ENCODE measurements at places on chromosomes 1 and 21. TPM values are rescaled to one million over a fixed set of nuclear protein-coding genes. Genes with fewer than 3 reads are reported as not detected.

PTPN22 gene
- not detected for total RNA-seq

DNA sequence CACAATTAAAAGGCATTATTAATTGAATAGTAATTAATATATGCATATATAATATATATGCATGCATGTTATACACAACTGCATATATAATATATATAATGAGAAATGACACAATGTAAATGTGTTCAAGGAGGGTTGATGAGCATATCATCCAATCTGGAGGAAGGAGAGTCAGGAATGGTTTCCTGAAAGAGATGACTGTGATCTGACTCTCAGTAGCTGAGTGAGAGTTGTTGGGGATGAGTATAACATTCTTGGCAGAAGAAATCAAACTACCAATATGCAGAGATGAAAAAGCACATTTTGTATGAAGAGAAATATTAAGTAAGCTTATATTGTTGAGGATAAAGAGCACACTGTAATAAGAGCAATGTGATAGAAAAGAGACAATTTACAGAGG lies 37.3 kb downstream of the F13B start:
- H3K27me3 ChIP-seq, result no peaks in the 10 kb centered on the region
- no peak for DNase-seq
- H3K4me3 ChIP-seq, result no peak overlapping the region
- no peaks in the 10 kb centered on the region for H3K4me1 ChIP-seq
- no peaks in the 10 kb centered on the region for H3K36me3 ChIP-seq
- no peak overlapping the region for H3K27ac ChIP-seq

DNA sequence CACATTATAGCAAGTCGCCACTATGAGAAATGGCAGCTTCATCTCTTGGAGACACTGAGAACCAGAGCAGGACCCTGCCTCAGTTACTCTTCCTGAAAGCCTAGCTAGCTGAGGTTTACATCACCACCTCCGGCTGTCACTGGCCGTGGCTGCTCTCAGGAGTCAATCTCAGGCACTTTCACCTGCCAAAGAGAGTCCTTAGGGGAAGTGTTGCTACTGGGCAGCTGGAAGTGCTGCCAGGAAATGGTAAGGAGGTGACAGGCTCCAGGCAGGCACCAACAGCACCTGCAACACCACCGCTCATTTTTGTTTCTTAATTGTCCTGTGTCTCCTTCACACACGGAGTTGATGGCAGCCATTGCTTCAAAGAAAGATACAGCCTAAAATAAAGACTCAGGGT lies 92.5 kb downstream of the DSCAM start:
- H3K27ac ChIP-seq, result no peak overlapping the region
- DNase-seq, result no peak
- no peaks in the 10 kb centered on the region for H3K27me3 ChIP-seq
- H3K4me1 ChIP-seq, result no peaks in the 10 kb centered on the region

DNA sequence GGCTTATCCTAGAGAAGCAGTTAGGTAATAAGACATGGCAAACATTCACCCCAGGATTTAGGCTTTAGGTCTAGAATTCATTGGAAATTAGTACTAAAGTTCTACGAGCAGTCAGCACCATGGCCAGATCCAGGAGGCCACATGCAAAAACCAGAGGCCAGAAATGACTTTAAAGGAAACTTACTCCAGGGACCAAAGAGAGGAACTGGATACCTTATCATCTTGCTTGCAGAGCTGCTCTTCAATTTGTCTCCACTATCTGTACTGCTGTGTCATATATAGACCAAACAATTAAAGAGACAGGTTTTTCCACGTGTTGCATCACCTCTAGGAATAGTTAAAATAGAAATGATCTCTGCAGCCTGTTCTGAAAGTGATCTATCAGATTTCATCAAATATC lies 127.8 kb downstream of the LMX1A start:
- DNase-seq, result no peak
- H3K27ac ChIP-seq, result no peak overlapping the region
- H3K36me3 ChIP-seq, result no peaks in the 10 kb centered on the region
- H3K4me1 ChIP-seq, result no peaks in the 10 kb centered on the region
- peaks cover 68% of the 10 kb centered on the region for H3K27me3 ChIP-seq

- no peak overlapping the region for H3K27ac ChIP-seq
- no peaks in the 10 kb centered on the region for H3K27me3 ChIP-seq
- no peak overlapping the region for H3K4me3 ChIP-seq
- H3K4me1 ChIP-seq, result no peaks in the 10 kb centered on the region
- H3K36me3 ChIP-seq, result peaks cover 4% of the 10 kb centered on the region
Observed at GRCh38 chr1:83673312-83673711, 325.6 kb downstream of the TTLL7 start.

IFI44L gene
- 0.05 TPM for total RNA-seq

DNA sequence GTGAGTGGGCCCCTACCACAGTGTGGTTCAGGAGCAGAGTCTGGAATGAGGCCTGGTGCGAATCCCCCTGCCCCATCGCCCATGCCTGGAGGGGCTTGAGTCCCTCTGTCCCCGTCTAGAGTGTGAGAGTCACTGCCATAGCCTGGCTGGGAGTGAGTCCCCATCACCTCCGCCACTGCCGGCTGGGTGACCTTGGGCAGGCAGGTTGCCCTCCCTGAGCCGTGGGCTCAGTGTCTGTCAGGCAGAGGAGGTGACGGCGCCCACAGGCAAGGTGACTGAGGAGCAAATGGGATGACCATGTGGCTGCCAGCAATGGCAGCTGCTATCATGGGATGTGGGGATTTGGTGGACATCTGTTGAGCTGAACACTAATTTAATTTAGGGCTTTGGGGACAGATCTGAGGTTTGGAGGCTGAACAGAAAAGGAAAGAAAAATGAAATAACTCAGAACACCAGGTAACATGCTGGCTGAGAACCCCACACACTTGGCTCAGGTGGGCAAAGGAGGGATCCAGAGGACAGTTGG lies 38.1 kb upstream of the GPR153 start:
- no peak for DNase-seq
- no peak overlapping the region for H3K4me3 ChIP-seq
- H3K27me3 ChIP-seq, result no peaks in the 10 kb centered on the region
- H3K4me1 ChIP-seq, result peaks cover 3% of the 10 kb centered on the region
- peak overlapping the region; percentile 91 for H3K27ac ChIP-seq
- H3K36me3 ChIP-seq, result peaks cover 9% of the 10 kb centered on the region

DNA sequence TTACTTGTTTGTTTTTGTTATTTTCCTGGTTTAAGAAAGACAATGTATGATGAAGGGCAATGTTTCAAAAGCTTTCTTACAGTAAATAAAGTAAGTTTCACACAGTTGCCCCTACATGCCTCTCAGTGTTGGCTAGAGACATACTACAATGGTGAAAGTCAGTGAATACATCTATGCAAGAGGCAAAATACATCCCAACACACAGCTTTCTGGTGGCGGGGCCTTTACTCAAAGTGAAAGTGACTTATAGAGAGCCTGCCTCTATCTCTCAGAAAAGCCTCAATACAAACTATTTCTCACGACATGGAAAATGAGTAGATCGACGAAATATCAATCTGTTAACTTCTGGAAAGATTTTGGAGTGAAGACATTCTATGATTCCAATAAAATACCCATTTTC lies 122.3 kb downstream of the SLC30A10 start:
- no peak overlapping the region for H3K4me3 ChIP-seq
- H3K36me3 ChIP-seq, result peaks cover 7% of the 10 kb centered on the region
- H3K27ac ChIP-seq, result peak overlapping the region; percentile 52
- DNase-seq, result no peak
- H3K27me3 ChIP-seq, result no peaks in the 10 kb centered on the region

RPE65 gene
- not detected for total RNA-seq

DNA sequence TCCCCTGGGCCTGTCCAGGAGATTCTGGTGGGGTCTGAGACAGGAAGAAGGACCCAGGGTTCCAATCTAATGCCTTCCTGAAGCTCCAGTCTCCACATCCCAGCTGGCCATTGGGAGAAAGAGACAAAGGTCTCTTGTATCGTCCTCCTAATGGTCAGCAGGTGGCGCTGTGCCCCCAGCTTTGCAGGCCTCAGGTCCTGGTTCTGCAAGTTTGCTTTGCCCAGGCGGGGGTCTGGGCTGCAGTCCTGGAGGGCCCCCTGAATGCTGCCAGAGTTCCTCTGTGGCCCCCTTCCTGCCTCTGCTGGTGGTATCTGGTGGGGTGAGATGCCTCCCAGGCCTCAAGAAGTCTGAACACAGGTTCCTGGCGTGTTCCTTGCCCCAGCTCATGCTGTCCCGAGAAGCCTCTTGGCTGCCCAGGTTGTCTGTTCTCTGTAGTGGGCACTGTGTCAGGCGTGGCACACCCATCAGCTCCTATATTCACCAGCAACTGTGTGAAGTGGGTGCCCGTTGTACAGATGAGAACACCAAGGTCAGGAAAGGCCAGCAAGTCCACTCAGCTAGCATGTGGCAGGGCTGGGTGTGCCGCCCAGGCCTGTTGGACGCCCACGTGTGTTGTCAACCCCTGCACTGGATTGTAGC lies 33.8 kb upstream of the CSF3R start:
- no peak overlapping the region for H3K4me3 ChIP-seq
- H3K36me3 ChIP-seq, result no peaks in the 10 kb centered on the region
- no peaks in the 10 kb centered on the region for H3K27me3 ChIP-seq

DNA sequence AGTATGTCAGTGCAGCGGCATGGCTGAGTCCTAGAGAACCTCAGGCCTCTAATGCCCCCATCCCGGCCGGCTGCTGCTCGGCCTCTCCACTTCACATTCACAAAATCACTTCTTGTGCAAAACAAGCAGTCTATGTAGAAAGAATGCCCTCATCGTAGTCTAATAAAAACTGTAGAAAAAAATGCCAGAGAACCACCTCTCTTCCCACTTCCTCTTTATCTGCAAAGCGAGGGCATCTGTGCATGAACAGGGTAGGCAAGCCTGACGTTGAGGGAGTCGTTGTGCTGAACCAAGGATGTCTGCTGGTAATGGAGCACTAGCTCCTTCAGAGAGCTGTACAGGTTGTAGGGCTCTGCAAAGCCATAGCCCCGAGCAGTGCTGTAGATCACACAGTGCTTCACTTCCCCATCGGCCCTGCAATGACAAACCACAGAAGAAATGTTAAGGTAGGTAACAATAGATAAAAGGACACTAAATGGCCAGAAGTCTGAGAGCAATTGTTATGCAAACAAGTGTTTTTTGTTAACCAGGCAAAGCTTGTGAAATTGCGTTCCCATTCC lies 88.9 kb downstream of the PIK3R3 start:
- H3K4me1 ChIP-seq, result peaks cover 14% of the 10 kb centered on the region
- H3K27me3 ChIP-seq, result no peaks in the 10 kb centered on the region
- DNase-seq, result no peak

TDRD10 gene
- total RNA-seq, result not detected

DNA sequence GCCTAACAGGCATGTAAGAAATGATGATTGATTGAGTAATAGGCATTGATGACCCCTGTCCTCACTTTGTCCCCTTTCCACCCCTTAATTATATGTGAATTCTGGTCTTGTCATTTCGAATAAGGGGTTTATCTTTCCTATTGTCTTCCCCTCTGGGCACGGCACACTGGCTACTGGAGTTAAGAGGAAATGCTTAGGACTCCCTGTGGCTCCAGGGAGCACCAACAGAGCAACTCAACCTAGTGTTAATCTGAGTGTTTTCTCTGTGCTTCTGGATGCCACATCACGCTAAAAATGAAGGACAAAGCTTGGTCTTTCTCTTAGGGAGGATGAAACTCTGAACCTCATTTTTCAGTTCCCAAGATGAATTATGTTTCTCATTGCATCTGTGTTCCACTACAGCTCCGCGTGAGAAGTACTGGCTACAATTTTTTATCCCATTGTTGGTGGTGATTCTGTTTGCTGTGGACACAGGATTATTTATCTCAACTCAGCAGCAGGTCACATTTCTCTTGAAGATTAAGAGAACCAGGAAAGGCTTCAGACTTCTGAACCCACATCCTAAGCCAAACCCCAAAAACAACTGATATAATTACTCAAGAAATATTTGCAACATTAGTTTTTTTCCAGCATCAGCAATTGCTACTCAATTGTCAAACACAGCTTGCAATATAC lies 5.3 kb downstream of the FCER1A start:
- no peaks in the 10 kb centered on the region for H3K4me1 ChIP-seq
- no peak overlapping the region for H3K4me3 ChIP-seq
- peaks cover 5% of the 10 kb centered on the region for H3K27me3 ChIP-seq
- no peak for DNase-seq

- no peak for DNase-seq
- H3K36me3 ChIP-seq, result no peaks in the 10 kb centered on the region
- no peak overlapping the region for H3K4me3 ChIP-seq
- peaks cover 25% of the 10 kb centered on the region for H3K4me1 ChIP-seq
- no peak overlapping the region for H3K27ac ChIP-seq
- H3K27me3 ChIP-seq, result no peaks in the 10 kb centered on the region
Observed at GRCh38 chr1:14948112-14948652, 205.4 kb upstream of the TMEM51 start.

DNA sequence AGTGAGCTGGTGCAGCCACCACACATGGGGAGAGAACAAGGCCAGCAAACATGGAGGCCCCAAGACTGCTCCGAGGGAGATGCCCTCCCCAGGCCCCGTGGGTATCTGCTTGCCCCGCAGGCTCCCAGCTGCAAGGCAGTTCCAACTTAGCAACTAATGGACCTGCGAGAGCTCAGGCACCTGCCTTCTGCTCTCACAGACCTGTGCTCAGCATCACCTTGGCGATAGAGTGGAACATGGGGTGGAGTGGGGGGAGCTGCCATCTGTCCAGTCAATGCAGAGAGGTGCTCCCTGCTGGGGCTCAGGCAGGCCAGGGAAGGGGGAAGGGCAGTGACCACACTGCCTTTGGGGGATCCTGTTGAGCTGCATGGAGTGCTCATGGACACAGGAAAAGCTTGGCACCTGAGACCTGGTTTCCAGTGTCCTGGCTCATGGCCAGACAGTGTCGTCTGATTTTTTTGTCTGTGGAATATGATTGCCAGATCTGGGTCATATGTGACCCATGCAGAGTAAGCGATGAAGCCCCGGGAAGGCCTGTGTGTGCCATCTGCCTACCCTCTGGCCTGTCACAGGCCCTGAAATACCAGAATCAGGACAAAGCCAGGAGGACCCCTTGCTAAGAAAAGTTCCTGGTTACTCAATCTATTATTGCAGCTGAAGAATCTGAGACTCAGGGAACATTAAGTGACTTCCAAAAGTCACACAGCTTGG lies 39.9 kb upstream of the TENT5C start:
- H3K27me3 ChIP-seq, result no peaks in the 10 kb centered on the region
- H3K36me3 ChIP-seq, result no peaks in the 10 kb centered on the region
- no peak for DNase-seq
- H3K4me3 ChIP-seq, result no peak overlapping the region
- H3K4me1 ChIP-seq, result peaks cover 14% of the 10 kb centered on the region

- no peak overlapping the region for H3K27ac ChIP-seq
- no peak overlapping the region for H3K4me3 ChIP-seq
- no peak for DNase-seq
- no peaks in the 10 kb centered on the region for H3K27me3 ChIP-seq
- H3K36me3 ChIP-seq, result no peaks in the 10 kb centered on the region
- H3K4me1 ChIP-seq, result peaks cover 18% of the 10 kb centered on the region
Observed at GRCh38 chr1:197660389-197660788, 114.9 kb downstream of the DENND1B start.

GRCh38 chr21:29540289-29540688 lies 241.6 kb downstream of the BACH1 start:
- DNase-seq, result no peak
- no peak overlapping the region for H3K27ac ChIP-seq
- H3K4me3 ChIP-seq, result no peak overlapping the region
- peaks cover 19% of the 10 kb centered on the region for H3K4me1 ChIP-seq
- H3K36me3 ChIP-seq, result peaks cover 6% of the 10 kb centered on the region
- no peaks in the 10 kb centered on the region for H3K27me3 ChIP-seq

GRCh38 chr1:182493063-182493462 lies 43.1 kb downstream of the RGSL1 start:
- H3K36me3 ChIP-seq, result no peaks in the 10 kb centered on the region
- H3K27ac ChIP-seq, result no peak overlapping the region
- H3K27me3 ChIP-seq, result peaks cover 3% of the 10 kb centered on the region
- no peak for DNase-seq

GCSAML gene
- not detected for total RNA-seq

- DNase-seq, result no peak
- H3K27me3 ChIP-seq, result peaks cover 85% of the 10 kb centered on the region
- no peaks in the 10 kb centered on the region for H3K36me3 ChIP-seq
- H3K4me3 ChIP-seq, result no peak overlapping the region
Observed at GRCh38 chr1:165114889-165115285, 241.6 kb downstream of the LMX1A start.

TMEM52 gene
- 4.6 TPM for total RNA-seq

SLFNL1 gene
- 0.37 TPM for total RNA-seq

OR2T35 gene
- not detected for total RNA-seq
